ENCODE measurements at places on chromosomes 5 and 9.

DNA sequence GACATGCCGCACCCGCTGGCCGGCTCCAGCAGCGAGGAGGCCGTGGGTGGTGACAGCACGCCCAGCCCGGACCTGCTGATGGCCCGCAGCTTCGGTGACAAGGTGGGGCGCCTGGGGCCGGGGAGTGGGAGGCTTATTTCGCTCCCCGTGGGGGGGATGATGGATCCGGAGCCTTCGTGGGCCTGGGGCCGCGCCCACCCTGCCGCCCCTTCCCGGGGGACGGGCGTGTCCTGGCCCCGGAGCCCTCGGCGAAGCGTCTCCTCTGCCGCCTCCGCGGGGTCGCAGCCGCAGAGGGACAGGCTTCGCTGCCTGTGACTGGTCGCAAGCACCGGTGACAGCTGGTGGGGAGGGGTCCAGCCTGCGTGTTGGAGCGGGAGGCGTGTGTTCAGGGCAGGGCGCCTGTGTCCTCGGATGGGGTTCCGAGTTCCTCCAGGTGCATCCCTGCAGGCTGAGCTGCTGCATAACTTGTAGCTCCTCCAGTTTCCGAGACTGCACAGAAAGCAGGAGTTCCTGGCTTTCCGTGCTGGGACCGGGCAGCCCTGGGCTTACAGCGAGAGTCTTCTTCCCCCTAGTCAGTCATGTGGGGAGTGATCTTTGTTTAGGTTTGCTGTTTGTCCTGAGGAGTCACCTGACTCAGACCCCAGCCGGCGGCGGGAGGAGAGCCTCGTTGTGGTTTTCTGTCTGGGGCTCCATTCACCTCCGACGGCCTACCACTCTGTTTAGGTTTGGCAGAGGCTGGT is 666 bp downstream of the SNX30 start:
- DNase-seq = no peak

GRCh38 chr5:56808211-56808610 is 7.1 kb upstream of the MAP3K1 start:
- DNase-seq = no peak

- DNase-seq = no peak
Observed at GRCh38 chr5:150335778-150336177, 21.7 kb upstream of the TCOF1 start.

GRCh38 chr9:98935071-98935505 is 8.6 kb upstream of the COL15A1 start:
- DNase-seq = no peak

- DNase-seq = no peak
Observed at GRCh38 chr5:93280518-93280917, 300.5 kb downstream of the NR2F1-AS1 start.
